Left renal cortex interstitium (tissue), 4 donors: ENCODE measurements at places on chromosomes 12 and 14.

DNA sequence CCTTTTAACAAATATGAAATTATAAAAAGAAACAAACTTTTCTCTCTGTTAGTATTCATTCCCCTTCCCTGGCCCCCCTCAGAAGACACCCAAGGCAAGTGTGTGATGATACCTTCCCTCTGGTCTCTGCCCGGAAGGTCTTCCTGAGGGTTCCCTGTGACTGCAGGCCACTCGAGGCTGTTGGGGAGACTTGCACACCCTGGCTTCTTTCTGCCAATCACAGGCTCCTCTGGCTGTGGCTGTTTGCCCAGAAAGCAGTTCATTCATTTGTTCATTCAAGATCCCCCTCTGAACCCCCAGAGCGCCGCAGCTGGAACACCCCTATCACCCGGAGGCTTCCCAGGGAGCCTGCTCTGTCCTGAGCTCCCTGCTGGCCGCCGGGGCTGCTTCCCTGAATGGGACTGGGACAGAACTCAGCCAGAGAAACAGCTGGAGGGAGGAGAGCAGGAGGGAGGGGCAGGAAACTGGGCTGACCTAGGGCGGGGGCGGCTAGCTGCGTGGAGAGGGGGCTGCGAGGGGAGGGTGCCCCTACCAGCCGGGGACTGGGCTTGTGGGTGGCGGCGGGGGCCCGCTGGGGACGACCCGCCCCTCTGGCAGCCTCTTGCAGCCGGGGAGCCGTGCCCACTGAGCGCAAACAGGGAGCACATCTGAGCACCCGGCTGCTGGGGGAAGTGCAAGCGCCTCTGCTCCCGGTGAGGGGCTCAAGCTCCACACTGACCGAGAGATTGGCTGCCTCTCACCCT, at the start of gene CMKLR1:
CMKLR1 (minus strand) TSS at position 397 of the 743 bp plus-strand sequence. CDS start 45,720 bp downstream, outside the sequence.
- no peak for DNase-seq

- no peak for DNase-seq
Observed at GRCh38 chr14:104323551-104324175, 185.3 kb downstream of the KIF26A start.

GRCh38 chr14:54564071-54564867, 2.7 kb upstream of the SAMD4A start:
- peak; percentile 58 for DNase-seq

GRCh38 chr12:126474703-126475102, 1409.5 kb downstream of the AACS start:
- no peak for DNase-seq

DNA sequence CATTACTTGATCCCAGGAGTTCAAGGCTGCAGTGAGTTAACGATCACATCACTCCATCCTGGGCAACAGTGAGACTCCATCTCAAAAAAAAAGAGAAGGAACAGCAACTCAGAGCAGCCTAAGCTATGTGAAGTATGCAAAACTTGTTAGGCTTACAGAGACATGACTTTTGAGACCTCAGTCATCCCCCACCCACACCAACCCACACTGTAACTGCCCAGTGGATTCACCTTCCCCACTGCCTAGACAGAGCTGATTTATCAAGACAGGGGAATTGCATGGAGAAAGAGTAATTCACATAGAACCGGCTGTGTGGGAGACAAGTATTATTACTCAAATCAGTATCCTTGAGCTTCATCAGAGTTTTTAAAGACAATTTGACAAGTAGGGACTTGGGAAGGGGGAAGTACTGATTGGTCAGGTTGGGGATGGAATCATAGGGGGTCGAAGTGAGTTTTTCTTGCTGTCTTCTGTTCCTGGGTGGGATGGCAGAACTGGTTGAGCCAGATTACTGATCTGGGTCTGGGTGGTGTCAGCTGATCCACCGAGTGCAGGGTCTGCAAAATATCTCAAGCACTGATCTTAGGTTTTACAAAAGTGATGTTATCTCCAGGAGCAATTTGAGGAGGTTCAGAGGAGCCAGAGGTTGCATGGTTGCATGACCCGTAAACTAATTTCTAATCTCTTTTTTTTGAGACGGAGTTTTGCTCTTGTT, 6.2 kb upstream of the WDR89 start:
- DNase-seq, result no peak

DNA sequence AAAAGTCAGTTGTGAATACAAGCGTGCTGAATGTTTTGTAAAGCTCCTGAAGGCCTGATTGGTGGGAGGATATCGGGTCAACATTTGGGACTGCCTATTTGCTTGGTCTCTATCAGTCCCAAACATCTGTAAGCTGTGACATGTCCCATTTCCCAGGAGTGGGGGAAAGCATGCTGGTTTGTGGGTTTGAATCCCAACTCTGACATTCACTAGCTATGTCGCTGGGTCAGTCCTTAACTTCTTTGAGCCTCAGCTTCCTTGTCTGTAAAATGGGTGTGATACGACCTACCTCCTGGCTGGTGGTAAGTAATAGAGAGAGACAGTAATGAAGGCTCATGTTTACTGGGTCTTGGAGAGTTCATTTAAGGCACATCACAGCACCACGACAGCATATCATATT, 136.7 kb downstream of the CHST11 start:
- DNase-seq, result no peak
